ENCODE measurements at places on chromosomes 1 and 21.

DNA sequence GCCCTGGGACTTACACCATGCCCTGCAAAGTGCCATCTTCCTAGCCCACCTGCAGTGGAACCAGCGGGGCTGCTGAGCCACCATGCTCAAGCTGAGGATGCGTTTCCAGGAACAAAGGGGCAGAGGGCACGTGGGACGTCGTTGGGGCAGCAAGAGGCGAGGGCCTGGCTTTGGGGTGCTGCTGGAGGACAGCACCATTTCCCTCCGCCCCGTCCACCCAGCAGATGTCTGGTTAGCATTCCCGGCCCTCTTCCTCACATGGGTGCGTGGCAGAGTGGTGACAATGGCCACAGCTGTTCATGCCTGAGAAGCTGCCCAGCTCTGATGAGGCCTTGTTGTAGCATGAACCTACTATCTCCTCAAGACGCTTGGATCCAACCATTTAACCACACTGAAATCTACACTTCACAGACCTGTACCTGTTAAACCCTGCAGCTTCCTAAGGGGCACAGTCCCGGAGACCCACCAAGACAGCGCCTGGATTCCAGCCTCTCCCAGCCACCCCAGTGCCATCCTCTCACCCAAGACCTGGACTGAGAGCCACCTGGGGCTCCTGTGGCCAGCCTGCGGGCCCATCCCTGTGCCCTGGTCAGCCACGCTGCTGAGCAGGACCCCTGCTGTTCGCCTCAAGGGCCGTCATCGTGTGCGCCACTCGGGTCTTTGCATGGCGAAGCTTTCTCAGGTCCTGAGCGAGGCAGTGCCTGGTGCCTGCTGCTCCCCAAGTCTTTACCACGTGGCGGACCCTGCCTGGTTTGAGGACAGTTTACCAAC is 33.2 kb downstream of the SLC45A1 start:
- DNase-seq = no peak

DNA sequence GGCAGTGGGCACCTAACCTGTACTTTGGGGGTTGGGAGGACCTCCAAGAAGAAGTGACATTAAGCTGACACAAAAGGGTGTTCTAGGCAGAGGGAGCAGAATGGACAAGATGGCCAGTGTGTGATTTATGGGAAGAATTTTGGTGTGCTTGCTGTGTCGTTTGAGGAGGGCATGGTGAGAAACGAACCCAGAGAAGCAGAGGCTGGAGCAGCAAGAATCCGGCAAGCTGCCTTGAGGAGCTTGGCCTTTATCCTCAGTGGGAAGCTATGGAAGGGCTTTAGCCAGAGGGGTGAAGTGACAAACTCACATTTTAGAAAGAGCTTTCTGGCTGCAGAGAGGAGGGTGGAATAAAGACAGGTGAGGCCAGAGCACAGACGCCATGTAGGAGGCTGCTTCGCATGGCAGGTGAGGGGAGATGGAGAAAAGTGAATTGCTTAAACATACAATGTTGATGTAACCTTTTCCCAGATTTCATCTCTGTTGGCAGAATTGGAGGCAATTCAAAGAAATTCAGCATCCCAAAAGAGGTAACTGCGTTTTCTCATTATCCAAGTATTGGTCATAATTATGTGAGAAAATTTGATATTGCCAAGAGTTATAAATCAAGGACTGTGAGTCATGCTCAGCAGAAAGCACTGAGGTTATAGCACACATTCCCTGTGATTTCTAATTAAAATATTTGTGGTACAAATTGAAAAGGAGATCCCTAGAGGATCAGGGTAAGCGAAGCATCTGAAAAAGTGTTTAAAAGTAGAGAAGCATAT is 26.5 kb downstream of the TRIM45 start:
- no peak for DNase-seq

DNA sequence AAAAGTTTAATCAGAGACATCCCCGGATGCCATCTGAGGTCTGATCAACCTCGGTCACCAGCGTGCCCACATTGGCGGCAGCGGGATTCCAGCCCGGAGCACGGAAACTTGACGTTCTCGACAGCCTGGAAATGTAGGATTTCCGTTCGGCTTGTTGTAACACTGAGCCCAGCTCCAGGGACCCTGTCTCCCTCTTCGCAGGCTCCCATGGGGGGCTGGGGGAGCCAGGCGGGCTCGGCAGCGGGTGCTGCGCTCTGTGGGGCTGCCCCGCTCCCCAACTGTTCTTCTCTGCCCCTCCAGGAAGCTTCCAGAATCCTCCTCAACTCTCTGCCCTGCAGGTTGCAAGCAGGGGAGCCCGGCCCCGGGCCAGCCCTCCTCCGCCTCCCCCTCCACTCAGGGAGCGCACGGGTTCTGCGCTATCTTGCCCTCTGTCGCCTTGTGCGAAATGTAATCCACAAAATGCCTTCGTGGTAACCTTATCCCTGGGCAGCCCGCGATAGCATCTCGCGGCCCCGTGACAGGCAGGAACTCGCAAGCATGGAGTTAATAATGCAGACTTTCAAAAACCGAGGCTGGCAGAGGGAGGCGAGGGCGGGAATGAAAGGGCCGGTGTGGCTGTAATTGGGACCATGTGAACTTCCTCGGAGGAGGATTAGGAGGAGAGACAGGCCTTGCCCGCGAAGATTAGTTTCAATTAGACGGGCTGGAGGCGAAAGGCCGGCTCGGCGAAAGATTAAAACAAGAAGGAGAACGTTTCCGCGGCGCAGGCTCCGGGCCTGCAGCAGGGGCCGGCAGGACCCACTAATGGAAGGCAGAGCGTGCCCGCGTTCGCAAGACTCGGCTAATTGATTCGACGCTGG is 53.9 kb upstream of the TTC34 start:
- DNase-seq = no peak

GRCh38 chr1:85290826-85291225 is 14.4 kb upstream of the BCL10 start:
- no peak for DNase-seq

DNA sequence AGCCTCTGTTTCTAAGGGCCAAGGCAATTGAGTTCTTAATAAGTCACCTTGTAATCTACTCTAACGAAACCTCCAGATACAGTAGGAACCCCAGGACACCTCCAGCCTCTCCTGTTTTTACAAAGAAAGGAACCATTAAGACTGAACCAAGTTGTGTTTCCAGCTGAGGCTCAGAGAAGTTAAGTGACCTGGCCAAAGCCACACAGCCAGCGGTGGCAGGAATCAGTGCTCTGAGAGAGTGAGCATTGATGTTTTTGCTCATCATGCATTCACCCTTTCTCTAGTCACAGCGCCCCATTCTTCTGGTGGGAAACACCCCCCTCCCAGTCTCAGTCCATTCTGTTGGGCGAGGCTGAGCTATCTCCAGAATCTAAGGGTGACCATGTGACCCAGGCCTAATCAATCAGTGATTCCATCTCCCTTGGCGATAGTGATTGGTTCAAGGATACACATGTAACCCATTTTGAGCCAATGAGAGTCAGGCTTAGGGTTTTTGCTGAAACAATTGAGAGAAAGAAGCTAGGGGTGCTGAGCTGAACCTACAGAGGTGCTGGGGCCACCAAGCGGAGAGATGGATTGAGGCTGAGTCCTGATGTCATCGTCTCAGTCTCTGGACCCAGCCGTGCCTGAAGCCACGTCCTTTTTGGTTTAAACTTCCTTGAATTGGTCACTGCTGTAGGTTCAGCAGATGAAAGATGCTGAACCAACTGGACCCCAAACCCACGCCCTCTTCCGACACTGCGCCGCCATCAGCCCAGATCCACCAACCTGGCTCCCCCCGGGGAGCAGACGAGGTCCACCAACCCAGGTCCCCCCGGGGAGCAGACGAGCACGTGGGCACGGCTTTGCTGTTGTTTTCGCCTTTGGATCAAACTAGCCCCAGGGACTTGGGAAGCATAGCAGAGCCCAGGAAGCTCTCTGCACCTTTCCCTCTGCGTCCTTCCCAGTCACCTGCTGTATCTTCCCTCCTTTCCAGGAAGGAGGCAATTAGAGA is 28.0 kb upstream of the RERE start:
- DNase-seq = no peak

GRCh38 chr1:45654540-45655280 is 30.9 kb upstream of the CCDC17 start:
- no peak for DNase-seq

GRCh38 chr1:158290321-158290844 is 660 bp downstream of the CD1C start:
- DNase-seq = no peak

DNA sequence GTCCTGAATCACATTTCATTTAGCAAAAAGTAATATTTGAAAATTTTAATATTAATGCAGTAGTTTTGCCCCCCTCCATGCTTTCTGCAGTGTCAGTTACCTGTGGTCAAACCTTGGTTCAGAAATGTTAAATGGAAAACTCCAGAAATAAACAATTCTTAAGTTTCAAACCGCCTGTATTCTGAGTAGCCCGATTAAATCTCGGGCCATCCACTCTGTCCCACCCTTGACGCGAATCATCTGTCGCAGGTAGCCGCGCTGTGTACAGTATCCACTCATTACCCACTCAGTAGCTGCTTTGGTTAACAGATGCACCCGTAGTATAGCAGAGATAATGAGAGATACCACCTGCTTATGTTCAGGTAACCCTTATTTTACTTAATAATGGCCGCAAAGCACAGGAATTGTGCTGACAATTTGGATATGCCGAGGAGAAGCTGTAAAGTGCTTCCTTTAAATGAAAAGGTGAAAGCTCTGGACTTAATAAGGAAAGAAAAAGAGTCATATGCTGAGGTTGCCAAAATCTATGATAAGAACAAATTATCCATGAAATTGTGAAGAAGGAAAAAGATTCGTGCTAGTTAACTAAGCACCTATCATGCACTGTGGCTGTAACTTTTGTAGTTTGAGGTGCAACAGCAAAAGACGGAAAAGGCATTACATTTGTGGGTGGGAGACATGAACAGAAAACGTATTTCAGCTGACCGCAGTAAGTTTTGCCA is 889 bp upstream of the SCYL3 start:
- no peak for DNase-seq

- DNase-seq = no peak
These were observed 121.7 kb upstream of the PRDX6 start for GRCh38 chr1:173355281-173356031.

DNA sequence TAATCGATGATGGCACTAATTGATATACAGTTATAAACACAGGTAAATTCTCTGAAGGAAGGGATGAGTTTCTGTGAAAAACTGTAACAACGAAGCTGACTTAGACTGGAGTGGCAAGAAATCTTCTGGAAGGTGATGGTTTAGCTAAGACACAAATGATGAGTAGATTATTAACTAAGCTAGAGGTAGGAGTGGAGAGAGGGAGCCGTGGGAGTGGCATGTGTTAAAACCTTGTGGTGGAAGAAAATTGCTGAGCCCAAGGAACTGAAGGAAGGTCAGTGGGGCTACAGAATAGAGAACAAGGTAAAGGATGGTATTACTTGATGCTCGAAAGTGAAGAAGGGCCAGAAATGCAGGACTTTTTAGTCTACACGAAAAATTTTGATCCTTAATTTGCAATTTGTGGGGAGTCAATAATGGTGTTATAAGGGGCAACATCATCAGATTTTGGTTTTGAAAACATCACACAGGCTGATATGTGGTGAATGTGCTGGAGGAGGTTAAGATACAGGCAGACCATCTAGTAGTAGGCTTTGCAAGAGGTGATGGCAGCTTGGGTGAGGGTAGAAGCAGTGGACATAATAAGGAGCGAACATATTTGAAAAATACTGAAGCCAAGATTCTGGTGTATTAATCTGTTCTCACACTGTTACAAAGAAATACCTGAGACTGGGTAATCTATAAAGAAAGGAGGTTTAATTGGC is 93.8 kb downstream of the S1PR1 start:
- no peak for DNase-seq

GRCh38 chr1:236526079-236526478 is 2.3 kb downstream of the LGALS8 start:
- DNase-seq = no peak

- DNase-seq = no peak
These were observed 8.3 kb upstream of the LGALS8 start for GRCh38 chr1:236515443-236515958.

- no peak for DNase-seq
These were observed 26.5 kb upstream of the SLC35A3 start for GRCh38 chr1:99943223-99943794.

GRCh38 chr1:55234016-55234415 is 18.9 kb upstream of the USP24 start:
- DNase-seq = no peak

GRCh38 chr21:39483917-39484316 is 32.1 kb downstream of the SH3BGR start:
- no peak for DNase-seq

DNA sequence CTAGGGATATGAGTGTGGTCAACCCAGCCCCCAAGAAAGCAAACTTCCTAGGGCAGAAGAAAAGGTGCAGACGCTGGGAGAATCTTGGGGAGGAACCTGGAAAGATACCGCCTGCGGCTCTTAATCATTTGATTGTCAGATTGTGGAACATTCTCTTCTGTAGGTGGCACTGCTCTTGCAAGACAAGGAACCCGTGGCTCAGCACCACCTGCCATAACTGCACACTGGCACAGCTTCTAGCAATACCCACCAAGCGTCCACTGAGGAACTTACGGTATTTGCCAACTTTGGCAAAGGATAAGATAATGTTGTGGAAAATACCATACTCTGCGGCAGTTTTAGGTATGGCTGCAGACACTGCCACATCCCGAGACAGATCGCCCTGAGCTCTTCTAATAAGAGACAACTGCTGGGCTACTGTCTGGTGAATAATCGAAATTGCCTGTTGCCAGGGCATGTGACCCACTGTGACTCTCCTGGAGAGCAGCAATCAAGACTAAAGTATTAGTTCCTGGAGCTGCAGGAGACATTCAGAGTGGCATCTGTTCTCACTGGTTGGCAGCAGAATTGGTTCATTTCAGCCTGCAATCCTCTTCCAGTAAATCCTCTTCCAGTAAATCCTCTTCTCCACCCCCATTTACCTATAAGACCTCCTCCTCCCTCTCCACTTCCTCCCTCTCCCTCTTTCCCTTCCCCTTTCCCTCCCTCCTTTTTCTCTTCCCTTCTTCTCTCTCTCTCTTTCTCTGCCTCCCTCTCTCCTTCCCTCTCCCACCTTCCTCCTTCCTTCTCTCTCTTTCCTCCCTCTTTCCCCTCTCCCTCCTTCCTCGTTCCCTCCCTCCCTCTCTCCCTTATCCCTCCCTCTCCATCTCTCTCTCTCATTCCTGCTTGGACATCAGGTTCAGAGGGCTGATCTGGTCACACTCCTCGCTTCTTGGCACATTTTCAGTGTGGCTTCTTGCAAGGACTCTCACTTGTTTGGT is 49.7 kb upstream of the B3GALT5 start:
- DNase-seq = no peak

GRCh38 chr1:226653311-226653921 is 85.7 kb downstream of the ITPKB start:
- DNase-seq = peak; percentile 86
